ENCODE measurements at places on chromosomes 7 and 10. TPM values are rescaled to one million over a fixed set of nuclear protein-coding genes. Genes with fewer than 3 reads are reported as not detected.

DNA sequence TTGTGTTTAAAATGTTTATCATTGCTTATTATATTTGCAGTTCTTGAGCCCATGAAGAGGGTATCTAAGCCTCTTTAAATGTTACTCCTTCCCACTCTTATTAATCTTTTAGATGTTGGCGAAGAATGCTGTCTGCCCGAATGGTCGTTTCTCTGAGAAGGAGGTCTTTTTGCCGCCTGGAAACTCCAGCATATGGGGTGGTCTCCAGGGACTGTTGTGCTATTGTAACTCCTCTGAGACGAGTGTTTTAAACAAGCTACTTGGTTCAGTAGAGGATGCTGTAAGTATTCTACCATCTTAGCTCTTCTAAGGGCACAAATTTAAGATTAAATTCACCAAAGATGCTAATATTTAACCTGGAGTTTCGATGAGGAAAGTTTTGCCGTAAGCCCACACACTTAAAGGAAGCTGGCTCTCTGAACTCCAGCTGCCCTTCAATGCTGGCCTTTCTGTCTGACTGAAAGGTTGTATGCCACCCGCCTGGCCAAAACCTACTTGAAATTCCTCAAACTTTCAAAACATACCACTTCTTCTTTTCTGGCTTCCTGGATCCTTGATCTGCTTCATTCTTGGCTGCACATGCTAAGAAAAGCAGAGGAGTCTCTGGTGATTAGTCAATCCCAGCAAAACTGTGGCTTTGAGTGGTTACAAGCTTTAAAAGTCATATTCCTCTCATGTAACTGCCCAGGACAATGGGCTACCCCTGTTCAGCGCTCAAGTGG is 74.7 kb downstream of the ABCA13 start:
- DNase-seq = no peak

The FRG2B gene
- not detected for polyA plus RNA-seq

DNA sequence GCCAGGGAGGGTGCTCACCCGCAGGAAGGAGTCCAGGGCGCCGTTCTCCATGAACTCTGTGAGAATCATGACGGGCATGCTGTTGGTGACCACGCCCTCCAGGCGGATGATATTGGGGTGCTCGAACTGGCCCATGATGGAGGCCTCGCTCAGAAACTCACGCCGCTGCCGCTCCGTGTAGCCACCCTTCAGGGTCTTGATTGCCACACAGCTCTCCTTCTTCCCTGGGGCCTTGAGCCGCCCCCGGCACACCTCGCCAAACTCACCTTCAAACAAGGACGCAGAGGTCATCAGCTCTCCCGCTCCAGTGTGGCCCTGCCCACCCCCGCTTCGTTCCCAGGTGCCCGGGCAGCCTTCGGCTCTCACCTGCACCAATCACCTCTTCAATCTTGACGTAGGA is 14.6 kb downstream of the EPHB4 start:
- no peak for DNase-seq

- no peak for DNase-seq
Measured at GRCh38 chr10:69955211-69955805, 97.3 kb upstream of the MACROH2A2 start.

- no peak for DNase-seq
Measured at GRCh38 chr7:154804449-154804848, 198.5 kb downstream of the PAXIP1 start.

- no peak for DNase-seq
Measured at GRCh38 chr10:27242473-27242950, 1.9 kb upstream of the ACBD5 start.

- DNase-seq = no peak
Measured at GRCh38 chr7:44819292-44819691, 22.8 kb downstream of the PPIA start.

The IKZF1 gene
- 4.5 TPM for polyA plus RNA-seq

The CLDN4 gene
- polyA plus RNA-seq = 395 TPM

DNA sequence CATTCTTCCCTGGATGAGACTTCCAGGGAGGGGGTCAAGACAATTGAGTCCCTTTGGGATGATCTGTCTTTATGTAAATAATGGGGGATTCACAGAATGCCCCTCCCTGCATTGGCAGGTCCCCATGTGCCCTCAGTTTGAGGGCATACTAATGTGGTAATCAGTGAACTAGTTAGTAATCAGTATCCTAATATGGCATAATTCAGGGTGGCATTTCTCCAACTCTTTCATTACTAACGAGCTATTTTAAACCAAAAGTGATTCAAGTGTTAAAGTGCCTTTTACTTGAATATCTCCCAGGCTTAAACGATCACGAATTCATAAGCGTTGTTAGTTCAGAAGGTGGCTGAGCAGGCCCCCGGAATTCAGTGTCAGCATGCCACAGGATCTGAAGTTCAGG is 1.6 kb upstream of the DNAJB6 start:
- no peak for DNase-seq

GRCh38 chr7:48109848-48110663 is 21.0 kb downstream of the UPP1 start:
- peak; percentile 72 for DNase-seq

GRCh38 chr10:102714621-102715455 is at the start of gene SFXN2:
SFXN2 (plus strand) TSS chr10:102714636; CDS start chr10:102726637, 12,001 bp downstream.
- DNase-seq = no peak

- no peak for DNase-seq
Measured at GRCh38 chr7:78412216-78412858, 613.8 kb downstream of the PHTF2 start.

GRCh38 chr7:44769776-44770294 is 21.2 kb downstream of the ZMIZ2 start:
- peak; percentile 38 for DNase-seq

GRCh38 chr10:3537518-3537917 is 247.5 kb downstream of the KLF6 start:
- DNase-seq = no peak

GRCh38 chr7:128408709-128409595 is 830 bp downstream of the IMPDH1 start:
- no peak for DNase-seq

DNA sequence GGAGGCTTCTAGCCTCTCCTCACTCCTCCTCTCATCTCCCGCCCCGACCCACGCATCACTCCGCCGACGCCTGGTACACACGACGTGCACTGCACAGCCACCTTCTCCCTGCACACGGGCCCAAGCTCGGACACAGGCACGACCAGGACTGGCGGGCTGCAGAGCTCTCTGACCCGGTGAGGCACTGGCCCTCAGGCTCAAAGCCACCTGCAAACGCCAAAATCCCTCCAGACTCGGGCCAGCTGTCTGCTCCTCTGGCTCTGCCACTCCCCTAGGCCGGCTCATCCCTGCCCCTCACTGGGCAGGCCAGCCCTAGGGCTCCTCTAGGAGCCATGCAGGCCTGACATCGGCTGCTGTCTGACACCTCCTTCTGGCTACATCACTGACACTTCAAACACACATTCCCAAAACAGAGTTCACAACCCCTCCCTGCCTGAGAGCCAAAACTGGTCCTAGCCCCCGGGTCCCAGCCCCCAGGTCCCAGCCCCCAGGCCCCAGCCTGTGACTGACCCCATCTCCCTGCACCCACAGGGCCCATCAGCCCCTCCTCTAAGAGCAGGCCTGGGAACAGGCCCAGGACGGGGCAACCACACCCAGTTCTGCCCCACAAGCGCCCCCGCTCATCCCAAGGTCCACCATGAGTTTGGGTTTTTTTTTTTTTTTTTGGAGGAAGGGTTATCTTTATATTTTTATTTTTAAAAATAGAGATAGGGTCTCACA is 35.1 kb downstream of the MAD1L1 start:
- no peak for DNase-seq

The EPHB6 gene
- polyA plus RNA-seq = 6.8 TPM

DNA sequence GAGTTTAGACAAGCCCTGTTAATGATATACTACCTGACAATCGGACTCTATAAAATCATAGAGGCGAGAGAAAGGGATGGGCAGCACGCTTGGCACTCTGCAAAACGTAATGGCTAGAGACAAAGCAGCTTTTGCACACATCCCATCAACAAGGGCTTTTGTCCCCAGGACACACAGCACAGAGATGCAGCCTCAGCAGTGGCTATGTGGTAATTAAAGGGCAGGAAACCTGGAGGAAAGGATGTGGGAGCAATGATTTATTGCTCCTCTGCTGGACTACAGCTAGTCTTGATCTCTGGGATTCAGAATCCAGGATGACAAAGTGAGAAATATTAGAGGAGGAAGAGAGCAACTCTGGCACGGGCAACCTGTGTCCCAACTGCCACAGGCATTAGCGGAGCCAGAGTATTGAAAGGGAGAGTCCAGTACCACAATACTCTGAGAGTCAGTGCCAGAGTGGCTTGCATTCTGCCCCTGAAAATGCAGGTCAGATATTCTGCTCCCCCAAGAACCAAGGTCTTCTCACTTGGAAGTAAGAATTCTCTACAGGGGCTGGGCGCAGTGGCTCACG is 96.5 kb downstream of the ARMH3 start:
- no peak for DNase-seq

GRCh38 chr10:62817766-62818425 is 1.7 kb upstream of the EGR2 start:
- peak; percentile 85 for DNase-seq

The H2BK1 gene
- polyA plus RNA-seq = not detected

The ZNF22 gene
- polyA plus RNA-seq = 35.7 TPM

The HPSE2 gene
- polyA plus RNA-seq = 6.9 TPM

The SCART1 gene
- polyA plus RNA-seq = 2.3 TPM

GRCh38 chr7:150993511-150993910 is 2.7 kb downstream of the NOS3 start:
- no peak for DNase-seq

DNA sequence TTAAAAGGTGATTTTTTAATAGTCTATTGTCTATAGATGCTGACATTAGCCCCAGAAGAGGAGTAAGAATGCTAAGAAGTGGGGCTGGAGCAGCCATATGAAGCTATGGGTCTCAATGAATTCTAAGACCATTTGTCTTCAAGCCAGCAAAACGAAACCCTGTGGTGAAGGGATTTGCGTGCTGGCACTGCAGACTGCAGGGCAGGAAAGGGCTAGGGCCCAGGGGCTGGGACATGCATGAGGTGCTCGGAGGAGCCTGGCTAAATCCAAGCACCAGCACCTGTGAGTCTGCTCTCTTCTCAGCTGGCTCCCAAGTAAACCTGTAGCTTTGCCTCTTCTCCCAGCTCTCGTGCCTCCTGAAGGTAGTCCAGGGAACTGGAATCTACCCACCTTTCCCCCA is 1.3 kb upstream of the NDST2 start:
- DNase-seq = no peak

- DNase-seq = no peak
Measured at GRCh38 chr10:48364659-48365405, 58.4 kb downstream of the MAPK8 start.

DNA sequence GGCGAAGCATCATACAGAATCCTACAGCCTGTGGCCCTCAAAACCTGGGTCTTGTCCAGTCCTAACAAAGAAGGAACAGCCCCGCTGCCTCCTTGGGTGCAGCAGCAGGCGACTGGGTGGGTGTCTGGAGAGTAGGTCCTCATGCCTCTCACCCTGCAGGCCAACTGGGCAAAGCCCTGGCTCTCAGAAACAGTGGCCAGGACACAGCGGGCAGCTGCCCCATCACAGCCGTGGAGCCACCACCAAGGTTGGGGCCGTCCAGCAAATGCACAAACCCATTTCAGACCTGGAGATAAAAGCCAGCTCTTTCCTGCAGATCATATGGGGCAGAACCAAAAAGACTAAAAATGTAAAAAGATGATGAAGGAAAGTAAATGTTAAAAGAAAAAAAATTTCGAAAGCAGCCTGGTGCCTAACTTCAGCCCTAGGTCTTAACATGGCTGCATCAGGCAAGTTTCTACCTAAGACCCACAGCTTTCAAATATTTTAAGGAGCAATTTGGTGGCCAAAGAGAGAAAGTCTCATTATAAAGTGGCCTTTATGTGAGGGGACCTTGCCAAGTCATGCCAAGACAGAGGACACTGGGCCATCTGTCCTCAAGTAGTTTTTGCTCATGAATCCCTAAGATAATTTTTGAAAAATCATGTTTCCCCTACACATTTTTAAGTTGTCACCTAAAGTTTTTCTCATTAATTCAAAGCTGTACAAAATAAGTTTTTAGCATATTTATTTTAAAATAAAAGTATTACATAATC is 142.1 kb downstream of the PAXIP1 start:
- DNase-seq = no peak

The IQUB gene
- polyA plus RNA-seq = 0.58 TPM

DNA sequence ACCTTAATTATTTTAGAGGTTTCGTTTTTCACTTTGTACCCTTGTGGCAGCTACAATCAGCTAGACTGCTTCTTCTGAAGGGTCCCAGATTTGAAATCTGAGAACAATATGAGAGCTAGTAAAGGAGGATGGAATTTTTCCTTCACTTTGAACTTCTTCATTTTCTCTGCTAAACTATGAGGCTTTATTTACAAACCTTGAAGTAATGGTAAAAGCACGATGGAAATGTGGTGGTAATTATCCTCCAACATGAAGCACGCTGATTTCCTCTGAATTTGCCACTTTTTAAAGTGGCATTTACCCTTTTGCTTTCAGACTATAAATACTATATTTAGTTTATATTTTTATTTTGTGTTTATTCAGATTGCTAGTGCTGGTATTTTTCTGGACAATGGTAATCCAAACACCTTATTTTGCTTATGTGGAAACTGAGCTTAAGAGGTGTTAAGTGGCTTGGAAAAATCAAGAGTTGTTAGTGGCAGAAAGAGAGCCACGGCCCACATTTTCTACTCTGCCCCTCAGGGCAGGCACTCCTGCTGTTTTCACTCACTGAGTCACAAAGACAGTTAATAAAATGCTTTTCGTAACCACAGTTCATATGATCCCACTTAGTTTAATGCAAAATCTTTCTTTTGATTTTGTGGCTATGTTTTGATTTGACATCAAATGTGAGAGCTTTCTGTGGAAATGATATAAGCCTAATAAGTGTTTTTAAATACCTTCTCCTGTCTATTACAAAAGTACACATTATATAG is 2.7 kb downstream of the SSMEM1 start:
- DNase-seq = no peak

DNA sequence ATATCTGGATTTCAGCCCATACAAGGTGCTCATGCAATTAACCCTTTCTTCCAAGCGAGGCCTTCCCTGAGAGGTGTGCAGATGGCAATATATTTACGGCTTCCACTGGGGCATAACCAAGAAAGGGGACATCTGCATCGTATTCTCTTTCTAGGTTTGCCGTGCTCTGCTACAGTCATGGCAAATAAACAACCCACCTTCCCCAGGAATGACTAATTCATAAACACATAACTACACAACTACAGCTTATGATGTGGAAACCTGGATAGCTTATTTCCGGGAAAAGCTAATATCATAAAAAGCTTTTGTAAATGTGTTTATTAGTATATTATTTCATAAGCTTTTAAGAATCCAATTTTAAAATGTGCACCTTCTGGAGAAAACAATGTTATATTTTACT is 120.0 kb downstream of the CAMK1D start:
- DNase-seq = no peak

GRCh38 chr7:40499718-40500117 is 364.9 kb downstream of the SUGCT start:
- no peak for DNase-seq

The KLLN gene
- polyA plus RNA-seq = 1.0 TPM

Measured in large intestine (tissue), 12 donors.